Neural progenitor cell (in vitro differentiated cells): ENCODE measurements at places on chromosomes 16 and 17. TPM values are rescaled to one million over a fixed set of nuclear protein-coding genes. Genes with fewer than 3 reads are reported as not detected.

Gene CCL5
- not detected in 2 replicates for total RNA-seq

Gene CUEDC1
- total RNA-seq = 8.8 and 14.7 TPM in 2 replicates

DNA sequence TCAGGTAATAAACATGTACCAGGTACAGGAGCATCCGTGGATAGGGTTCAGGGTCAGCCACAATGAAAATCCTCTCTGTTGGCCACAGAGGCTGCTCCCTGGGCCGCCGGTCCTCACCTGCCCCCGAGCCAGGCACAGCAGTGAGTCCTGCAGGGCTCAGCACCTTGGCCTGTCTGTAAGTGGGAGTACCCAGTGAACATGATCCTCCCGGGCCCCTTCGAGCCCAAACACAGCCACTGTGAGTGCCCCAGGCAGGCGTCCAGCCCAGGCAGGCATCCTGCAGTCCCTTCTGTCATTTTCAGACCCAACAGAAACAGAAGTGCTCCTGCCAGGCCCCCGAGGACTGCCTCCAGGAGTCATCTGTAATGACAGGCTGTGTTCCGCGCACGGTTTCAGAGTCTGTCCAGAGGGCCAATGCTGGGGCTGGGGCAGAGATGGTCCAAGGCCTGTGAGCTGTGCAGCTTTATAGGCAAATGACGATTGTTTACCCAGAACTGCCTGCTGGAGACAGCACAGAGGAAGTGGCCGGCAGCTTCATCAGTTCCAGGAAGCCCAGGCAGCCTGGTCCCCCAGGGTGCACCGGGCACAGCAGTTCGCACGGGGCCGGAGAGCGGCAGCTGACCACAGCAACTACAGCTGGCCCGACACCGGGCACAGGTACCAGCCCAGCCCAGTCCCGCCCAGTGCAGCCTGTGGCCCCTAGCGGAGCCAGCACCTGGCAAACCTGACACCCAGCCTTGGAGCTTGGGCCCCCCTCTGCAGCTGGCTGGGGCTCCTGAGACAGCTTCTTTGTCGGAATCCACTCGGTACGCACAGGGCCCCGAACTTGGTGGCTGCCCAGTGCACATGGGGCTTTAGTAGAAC lies 13.2 kb downstream of the SLC7A5 start:
- no peaks in the 10 kb centered on the region for H3K36me3 ChIP-seq
- no peak for DNase-seq
- H3K4me3 ChIP-seq = no peak overlapping the region
- H3K4me1 ChIP-seq = peaks cover 8% of the 10 kb centered on the region
- H3K27me3 ChIP-seq = no peaks in the 10 kb centered on the region

- H3K27ac ChIP-seq = no peak overlapping the region
- H3K36me3 ChIP-seq = peaks cover 4% of the 10 kb centered on the region
Measured at GRCh38 chr17:69734656-69735055, 320.2 kb downstream of the MAP2K6 start.

- peak overlapping the region; percentile 1 for H3K27ac ChIP-seq
- H3K36me3 ChIP-seq = no peaks in the 10 kb centered on the region
- H3K27me3 ChIP-seq = no peaks in the 10 kb centered on the region
- H3K4me3 ChIP-seq = no peak overlapping the region
- peaks cover 19% of the 10 kb centered on the region for H3K4me1 ChIP-seq
Measured at GRCh38 chr17:66540131-66540781, 237.8 kb downstream of the PRKCA start.

Gene GDPD1
- 13.6 and 17.8 TPM in 2 replicates for total RNA-seq

DNA sequence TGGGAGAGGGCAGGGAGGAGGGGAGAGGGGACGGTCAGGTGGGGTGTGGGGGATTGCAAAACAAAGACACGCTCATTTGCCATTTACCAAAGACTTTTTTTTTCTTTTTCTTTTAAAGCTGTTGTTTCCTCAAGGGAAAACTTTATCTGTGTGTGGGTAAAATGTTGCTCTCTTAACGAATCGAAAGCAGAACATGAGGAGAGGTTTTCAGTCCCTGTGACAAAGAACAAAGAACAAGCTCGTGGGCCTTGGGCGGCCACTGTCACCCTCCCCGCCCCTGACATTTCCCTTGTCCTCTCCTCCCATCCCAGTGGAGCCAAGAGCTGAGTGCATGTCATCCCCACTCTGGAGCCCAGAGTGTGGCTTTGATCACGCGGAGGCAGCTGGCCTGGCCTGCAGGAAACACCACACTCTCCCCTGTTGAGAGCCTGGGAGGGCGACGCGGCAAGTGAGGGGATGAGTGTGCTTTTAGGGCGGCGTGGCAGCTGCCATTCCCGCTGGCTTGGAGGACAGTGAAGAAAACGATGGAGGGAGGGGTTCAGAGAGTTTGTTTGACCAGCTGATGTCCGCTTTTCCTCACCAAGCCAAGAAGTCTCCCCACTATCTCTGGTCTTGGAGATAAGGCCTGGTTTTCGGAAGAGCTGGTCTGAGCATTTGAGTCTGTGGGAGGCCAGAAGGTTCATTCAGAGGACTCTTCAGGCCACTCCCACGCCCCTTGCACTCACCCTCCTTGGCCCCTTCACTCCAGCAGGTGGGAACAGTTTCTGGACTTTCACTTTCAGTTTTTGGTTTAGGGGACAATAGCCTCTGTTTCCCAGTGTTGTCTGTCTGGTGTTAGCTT lies 11.4 kb downstream of the CCR7 start:
- peaks cover 8% of the 10 kb centered on the region for H3K4me1 ChIP-seq
- no peak for DNase-seq
- H3K27me3 ChIP-seq = no peaks in the 10 kb centered on the region
- no peaks in the 10 kb centered on the region for H3K36me3 ChIP-seq
- H3K27ac ChIP-seq = no peak overlapping the region
- no peak overlapping the region for H3K4me3 ChIP-seq

Gene DUS1L
- 54.5 and 76.6 TPM in 2 replicates for total RNA-seq

Gene ADAD2
- not detected in 2 replicates for total RNA-seq

- H3K27me3 ChIP-seq = no peaks in the 10 kb centered on the region
- H3K4me3 ChIP-seq = no peak overlapping the region
- no peaks in the 10 kb centered on the region for H3K36me3 ChIP-seq
- H3K4me1 ChIP-seq = no peaks in the 10 kb centered on the region
Measured at GRCh38 chr17:67672592-67673335, 45.0 kb upstream of the NOL11 start.
